ENCODE measurements at places on chromosomes 12 and 14.

- DNase-seq = no peak
Observed at GRCh38 chr14:61632807-61633206, 62.5 kb upstream of the HIF1A start.

DNA sequence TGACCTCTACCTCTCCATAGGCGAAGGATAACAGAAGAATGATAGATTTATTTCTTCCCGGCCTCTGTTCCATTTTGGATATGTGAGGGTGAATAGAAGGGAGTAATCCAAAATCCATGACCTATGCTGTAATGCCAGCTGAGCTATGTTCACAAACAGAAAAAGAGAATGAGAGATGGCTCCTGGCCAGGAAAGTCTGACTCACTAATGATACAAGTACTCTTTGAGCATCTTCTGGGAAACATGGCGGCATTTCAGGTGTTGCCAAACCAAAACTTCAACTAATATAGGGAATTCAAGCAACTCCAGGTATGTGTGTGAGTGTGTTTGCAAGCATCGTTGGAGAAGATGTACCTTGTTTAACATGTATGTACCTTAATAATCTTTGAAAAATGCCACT is 55.1 kb downstream of the MED13L start:
- DNase-seq = no peak

GRCh38 chr12:20704860-20705259 is 9.7 kb downstream of the SLCO1C1 start:
- DNase-seq = no peak

- no peak for DNase-seq
Observed at GRCh38 chr14:42469637-42470426, 863.2 kb downstream of the LRFN5 start.

DNA sequence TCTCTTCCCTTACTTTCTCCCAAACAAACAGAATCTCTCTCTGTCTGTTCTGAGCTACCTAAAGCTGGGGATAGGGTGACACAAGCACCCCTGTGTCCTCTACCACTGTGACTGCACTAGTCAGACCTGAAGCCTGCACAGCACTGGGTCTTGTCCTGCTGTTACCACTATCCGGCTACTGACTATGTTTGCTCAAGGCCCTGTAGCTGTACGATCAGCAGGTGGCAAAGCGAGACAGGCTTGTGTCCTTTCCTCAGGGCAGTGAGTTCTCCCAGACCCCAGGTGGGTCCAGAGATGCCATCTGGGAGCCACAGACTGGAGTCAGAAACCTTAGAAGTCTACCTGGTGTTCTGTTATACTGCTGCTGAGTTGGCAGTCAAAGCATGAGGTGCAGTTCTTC is 116.4 kb downstream of the NUBPL start:
- DNase-seq = no peak

GRCh38 chr12:53485955-53486735 is 13.1 kb downstream of the MAP3K12 start:
- no peak for DNase-seq

GRCh38 chr12:67531501-67531900 is 117.0 kb upstream of the DYRK2 start:
- DNase-seq = no peak

- DNase-seq = no peak
Observed at GRCh38 chr12:92558215-92558773, 144.5 kb upstream of the PLEKHG7 start.

DNA sequence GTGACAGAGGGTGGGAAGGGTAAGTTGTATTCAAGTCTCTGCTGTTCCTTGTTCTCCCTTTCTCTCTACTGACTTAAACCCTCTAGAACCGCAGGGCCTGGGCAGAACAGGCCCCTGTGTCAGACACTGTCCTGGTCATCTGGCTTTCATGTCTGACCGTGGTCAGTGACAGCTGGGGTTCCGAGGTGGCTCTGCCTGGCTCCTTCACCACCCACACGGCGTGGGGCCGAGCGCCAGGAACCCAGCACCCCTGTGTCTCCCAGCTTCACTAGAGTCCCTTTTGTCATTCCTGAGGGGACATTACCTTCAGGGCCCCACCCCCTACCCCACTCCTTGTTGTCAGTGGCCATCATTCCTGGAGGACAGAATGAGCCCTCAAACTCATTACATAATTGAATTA is 168.9 kb downstream of the ADGRD1 start:
- DNase-seq = no peak

DNA sequence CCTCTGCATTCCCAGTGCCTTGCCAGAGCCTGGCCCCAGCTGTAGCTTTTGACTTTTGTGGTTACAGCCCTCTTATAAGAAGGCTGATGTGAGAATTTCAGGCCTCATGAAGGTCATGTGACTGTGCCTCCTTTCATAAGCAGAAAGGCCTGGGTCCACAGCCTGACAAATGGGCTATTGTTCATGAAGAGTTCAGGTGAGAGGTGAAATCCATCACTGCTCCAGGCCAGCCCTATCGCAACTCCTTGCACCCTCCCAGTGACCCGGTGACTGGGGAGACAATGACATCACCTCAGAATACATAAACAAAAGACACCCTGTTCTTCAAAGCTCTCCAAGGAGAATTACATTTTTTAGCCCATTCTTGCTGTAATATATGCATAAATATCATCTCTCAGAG is 321.5 kb downstream of the PCNX1 start:
- DNase-seq = no peak

GRCh38 chr12:2526371-2526770 is 268.4 kb upstream of the FKBP4 start:
- no peak for DNase-seq

- DNase-seq = no peak
Observed at GRCh38 chr12:104877103-104877705, 80.9 kb downstream of the SLC41A2 start.

DNA sequence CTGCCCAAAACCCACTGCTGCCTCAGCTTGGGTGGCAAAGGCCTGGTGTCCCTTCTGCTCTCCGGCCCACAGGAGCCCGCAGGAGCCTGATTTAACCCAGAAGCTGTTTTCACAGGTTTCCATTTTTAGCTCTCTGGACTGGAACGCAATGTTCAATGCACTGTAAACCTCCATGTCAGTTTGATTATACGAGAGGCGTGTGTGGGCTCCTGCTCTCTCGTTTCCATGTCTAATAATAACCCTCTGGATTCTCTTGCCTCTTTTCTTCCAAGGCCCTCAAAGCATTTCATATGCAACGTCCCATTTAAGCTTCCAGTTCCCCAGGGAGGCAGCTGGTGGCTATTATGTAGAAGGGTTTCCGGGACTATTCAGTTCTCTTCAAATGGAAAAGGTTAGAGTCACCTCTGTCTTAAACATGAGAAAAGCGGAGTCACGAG is 161.1 kb downstream of the SUDS3 start:
- no peak for DNase-seq

DNA sequence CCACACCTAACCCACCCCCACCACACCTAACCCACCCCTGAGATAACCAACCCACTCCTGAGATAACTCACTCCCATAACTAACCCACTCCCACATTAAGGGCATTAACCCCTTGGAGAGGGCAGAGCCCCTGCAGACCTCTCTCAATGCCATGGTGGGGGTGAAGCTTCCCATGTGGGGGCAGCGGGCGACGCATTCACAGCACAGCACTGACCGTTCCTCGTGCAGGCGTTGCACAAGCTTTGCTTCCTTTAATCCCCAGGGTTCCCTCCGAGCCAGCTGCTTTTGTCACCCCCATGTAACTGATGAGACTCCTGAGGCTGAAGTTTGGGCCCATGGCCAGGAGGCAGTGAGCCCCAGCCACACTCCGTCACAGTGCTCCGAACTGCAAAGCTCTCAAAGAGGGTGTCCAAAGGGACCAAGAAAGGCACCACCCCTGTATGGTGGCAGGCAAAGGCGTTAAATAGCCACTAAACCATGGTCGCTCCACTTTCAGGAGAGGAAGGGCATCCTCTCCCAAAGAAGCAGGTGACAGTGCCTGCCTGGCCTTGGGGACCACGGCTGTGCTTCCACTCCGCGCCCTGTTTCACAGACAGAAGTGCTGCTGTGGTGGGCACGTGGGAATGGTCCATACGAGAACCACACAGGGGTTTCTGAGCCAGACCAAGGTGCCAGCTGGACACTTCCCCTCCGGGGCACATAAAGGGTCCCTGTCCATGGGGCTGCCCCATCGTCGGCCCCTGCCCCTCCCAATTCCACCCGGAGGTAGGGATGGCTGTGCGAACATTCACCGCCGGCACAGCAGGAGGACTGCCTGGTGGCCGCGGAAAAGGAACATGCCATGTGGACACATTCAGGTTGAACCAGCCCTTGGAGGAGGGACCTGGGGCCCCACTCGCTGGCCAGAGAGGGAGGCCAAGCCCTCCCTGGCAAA is 28.3 kb downstream of the GALNT9 start:
- no peak for DNase-seq

DNA sequence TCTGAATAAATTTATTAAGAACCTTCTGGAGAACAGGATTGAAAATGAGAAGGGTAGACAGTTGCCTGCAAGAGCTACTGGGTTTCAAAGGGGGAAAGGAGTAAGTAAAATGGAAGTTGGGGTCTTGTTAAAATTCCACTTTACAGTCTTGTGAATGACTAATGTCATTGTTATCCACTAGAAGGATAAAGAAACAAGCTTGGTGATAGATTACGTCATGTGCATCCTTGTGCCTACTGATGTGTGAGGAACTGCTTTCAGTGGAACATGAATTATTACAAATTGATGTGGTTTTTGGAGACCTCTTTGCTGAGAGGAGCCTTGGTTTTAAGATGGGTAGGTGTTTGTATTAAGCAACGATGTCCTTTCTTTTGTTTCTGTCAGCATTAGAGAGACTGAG is 272.5 kb upstream of the PRICKLE1 start:
- no peak for DNase-seq

DNA sequence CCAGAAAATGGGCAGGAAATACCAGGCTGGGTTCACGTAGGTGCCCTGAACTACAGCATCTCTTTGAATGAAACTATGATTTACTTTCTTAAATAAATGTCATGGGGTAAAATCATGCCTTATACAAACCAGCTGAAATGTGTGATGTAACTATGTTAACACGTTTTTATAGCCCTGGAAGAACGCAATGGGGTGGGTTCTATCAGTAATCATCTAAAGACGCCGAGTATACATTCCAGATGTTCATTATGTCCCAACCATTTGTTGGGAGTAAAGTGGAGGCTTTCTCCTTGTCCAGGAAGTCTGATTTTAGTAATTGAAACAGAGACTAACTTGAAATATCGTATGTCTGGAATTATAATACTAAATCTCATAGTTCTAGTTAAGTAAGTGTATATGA is 16.2 kb upstream of the IGF1 start:
- DNase-seq = no peak

DNA sequence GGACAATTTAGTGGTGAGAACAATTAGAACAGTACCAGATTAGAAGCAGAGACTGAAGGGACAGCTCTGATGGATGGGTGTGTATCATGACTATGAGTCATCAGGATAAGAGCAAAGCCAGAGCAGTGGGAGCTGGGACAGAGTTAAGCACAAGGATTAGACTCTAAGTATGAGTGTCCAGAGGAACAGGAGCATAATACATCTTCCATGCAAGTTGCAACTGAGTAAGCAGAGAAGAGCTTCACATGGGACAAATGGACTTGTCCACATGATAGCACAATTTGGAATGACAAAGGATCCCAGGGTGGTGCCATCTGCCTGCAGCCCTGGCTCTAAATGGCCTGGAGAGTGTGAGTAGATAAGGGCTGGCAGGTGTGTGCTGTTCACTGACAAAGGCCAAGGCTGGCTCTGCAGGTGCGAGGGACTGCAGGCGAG is 226.4 kb upstream of the CAND1 start:
- DNase-seq = no peak

DNA sequence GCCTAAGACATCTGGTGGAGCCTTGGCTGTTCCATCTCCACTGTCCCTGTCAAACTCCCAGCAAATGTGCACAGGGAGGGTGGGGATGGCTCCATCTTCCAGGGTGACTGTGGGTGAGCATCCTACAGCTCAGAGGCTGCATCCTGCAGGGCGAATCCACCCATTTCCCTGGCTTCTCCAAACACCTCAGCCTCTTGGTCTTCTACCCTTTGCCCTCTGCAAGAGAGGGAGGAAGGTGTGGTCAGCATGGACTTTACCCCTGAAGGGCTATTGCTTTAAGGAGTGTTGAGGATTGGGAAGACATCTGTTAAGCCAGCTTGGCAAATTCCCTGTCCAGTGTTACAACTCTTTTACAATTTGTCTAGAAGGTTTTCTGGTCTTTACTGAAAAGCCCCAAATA is 23.1 kb upstream of the DGLUCY start:
- DNase-seq = no peak

DNA sequence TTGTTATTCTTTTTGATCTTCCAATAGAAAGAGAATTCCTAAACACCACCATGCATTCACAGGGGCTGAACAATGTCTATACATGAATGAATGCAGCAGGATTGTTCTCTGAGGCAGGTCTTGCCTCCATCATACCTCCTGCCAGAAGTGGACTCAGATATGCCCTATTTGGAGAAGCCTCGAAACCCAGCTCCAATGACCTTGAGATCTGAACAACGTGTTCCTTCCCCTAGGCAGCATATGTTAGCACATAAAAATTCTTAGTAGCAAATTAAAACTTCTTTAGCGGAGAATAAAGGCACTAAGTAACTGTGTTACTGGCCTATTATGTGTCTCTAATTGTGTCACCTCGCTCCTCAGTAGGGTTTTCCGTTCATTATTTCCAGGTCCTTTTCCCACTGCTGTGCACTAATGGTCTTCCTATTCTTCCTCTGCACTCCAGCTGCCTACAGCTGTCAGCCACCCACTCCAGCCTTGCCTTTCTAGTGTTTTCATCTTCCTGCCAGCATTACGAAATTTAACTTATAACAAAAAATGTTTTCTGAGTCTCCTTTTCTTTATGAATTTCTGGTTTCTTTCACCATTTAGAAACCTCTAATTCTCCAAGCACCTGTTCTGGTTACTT is 62.6 kb upstream of the IGF1 start:
- no peak for DNase-seq

DNA sequence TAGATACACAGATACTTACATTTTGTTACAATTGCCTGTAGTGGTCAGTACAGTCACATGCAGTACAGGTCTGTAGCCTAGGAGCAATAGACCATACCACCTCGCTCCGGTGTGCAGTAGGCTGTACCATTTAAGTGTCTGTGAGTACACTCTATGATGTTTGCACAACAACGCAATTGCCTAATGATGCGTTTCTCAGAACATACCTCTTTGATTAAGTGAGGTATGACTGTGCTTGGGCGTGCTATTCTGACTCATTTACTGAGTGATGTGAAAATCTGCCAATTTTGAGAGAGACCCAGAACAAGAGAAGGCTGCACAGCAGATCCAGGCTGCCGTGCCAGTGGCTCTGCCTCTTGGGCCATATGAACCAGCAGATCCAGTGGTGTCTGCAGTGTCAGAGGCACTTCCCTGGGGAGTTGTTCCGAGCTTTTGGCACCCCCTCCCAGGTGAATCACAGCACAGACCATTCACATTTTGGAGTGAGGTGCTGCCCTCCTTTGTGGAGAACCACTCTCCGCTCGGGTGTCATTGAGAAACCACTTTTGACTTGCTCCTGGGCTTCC is 20.4 kb downstream of the DLK1 start:
- DNase-seq = no peak

- DNase-seq = no peak
Observed at GRCh38 chr12:20576528-20576927, 118.6 kb upstream of the SLCO1C1 start.

GRCh38 chr12:54032086-54032619 is 697 bp upstream of the HOXC5 start:
- DNase-seq = no peak

Measured in activated CD4-positive, alpha-beta T cell treated with anti-CD3 and anti-CD28 coated beads for 1 hour (primary cell).